Kidney (tissue), 22 donors: ENCODE measurements at places on chromosomes 7 and 10. TPM values are rescaled to one million over a fixed set of nuclear protein-coding genes. Genes with fewer than 3 reads are reported as not detected.

KCNMA1 gene
- polyA plus RNA-seq: 4.2 TPM

TDRD1 gene
- not detected for polyA plus RNA-seq

HOGA1 gene
- 100 TPM for polyA plus RNA-seq

WNT8B gene
- 0.60 TPM for polyA plus RNA-seq

- no peak for DNase-seq
Measured at GRCh38 chr7:21028599-21028998, 241.9 kb upstream of the SP8 start.

SCIN gene
- polyA plus RNA-seq: 62.8 TPM

- no peak for DNase-seq
Measured at GRCh38 chr10:4839353-4839752, 13.3 kb downstream of the AKR1E2 start.

DNA sequence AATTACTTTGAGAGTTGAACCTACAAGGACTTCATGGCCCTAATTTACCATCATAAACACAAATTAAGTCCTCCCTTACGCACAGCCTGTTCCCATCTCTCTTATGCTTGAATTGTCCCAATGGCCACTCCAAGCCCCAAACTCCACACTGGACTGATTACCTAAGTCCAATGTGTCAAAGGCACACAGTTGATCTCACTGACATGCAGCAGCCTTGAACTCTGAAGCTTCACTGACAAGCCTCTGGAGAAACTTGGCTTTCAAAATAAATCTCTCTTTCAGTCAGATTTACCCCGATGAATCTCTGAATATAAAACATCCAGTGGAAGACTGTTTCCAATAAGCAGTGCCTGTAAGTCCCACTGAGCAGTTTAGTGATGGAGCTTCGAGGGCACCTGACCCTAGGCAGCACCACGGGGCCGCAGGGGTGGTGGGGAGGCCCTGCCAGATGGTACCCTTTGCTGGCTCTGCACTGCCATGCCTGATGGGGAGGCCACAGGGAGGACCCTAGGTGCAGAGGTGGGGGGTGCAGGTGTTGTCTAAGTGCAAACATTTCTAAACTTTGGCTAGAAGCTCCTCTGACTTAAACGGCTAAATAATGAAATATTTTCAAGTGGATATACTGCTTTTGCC, 3.3 kb upstream of the MAT1A start:
- DNase-seq: no peak
